ENCODE measurements at places on chromosomes 5 and 9. TPM values are rescaled to one million over a fixed set of nuclear protein-coding genes. Genes with fewer than 3 reads are reported as not detected.

DNA sequence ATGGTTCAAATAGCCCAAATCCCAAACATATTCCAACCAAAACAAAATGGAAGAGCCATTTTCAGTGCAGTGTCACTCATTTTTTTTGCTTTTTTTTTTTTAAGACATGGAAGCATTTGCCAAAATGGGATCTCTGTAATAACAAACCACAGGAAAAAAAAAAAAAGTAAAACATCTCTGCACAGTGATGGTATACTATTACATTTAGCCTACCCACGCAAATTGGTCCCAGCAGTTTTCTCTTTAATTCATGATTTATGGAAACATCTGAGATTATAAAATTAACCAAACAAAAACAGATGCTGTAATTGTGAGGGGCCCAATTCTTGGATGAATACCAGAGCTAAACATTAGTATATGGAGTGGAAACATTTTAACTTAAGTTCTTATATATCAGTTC, 566.6 kb downstream of the ZNF608 start:
- DNase-seq: no peak

The TRIM23 gene
- total RNA-seq: 17.6 TPM

DNA sequence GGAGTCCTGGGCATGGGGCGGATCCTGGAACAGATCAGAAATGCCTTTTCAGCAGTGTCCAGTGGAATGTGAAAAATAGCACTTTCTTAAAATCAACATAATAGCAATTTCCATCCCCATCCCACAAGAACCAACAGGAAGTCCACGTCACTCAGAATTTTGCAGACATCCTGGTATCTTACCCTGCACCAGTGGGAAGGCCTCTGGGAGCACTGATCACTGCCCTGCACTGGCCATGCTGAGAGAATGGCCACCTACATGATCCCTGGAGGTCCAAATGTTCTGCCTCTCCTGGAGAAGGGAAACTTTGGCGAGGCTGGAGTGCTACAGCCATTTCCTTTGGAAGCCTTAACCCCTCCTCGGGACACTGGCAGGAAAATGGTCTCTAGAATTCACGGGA, 173.8 kb downstream of the SGCD start:
- DNase-seq: no peak

The CCDC180 gene
- total RNA-seq: 15.7 TPM

The SHOC1 gene
- not detected for total RNA-seq

The PTGES gene
- 1.4 TPM for total RNA-seq

DNA sequence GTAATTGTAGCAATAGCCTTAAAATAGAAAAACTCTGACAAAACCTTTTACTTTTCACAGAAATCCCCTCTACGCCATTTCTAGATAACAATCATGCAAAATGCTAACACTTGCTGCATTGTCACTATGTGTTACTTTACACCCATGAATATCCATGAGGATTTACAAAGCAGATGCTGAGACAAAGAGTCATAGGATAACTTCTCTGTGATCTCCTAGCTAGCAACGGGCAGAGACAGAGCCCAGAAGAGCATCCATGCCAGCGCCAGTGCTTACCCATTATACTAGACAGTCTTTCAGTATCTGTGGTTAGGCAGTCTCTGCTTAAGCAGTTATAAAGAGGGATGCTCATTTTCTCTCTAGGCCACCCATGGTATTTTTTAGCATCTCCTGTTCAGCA, 474.1 kb downstream of the CAAP1 start:
- no peak for DNase-seq
